ENCODE measurements at places on chromosomes 6 and 20.

GRCh38 chr20:1034415-1034789 lies 32.3 kb upstream of the RSPO4 start:
- DNase-seq = no peak

DNA sequence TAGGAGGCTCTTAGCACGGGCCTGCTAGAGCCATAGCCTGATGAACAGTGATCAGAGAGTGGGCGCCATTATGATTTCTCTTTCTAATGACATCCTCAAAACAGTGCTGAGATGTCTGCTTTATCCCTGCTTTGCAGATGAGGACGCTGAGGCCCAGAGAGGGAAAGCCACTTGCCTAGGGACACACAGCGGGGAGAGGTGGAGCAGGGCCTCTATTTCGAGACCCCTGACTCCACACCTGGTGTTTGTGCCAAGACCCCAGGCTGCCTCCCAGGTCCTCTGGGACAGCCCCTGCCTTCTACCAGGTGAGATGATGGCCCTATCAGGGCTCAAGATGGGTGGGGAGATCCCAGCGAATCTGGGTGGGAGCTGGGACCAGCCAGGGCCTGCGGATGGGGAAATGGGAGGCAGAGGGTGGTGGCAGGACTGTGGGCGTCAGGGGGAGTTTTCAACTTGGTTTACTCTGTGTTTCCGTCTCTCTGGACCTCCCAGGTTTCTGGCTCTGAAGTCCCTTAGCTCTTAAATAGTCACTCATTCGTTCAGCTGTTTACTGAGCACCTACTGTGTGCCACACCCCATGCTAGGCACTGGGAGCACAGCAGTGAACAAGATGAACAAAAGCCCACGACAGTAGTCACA lies 36.7 kb downstream of the SRC start:
- no peak for DNase-seq

- peak; percentile 13 for DNase-seq
Measured at GRCh38 chr20:52001999-52002666, 189.4 kb downstream of the ZFP64 start.

- no peak for DNase-seq
Measured at GRCh38 chr6:98836962-98837944, 2.9 kb downstream of the POU3F2 start.

DNA sequence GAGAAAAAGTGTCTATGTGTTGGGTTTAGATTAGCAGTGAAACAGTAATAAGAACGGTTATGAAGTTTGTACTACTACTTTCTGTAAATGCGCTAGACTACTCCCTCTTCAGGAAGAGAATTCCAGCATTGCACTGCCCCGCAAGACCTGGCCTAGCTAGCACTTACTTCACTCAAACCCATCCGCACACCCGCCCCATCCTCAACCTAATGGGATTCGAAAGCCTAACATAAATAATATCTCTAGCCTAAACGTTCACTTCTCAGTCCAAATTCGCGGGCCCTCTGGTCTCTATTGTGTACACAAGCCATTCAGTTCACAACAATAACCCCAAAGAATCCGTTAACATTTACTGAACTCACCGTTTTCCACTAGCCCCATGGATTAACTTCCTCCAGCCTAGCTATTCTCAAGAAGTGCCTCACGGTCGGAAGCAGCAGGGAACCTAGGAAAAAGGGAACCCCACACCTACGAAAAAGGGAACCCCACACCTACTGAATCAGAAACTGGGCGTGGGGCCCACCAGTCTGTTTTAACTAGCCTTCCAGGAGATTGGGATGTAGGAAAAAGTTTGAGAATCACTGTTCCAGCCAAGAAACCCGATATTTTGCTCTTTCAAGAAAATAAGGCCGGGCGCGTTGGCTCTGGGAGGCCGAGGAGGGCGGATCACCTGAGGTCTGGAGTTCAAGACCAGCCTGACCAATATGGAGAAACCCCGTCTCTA lies 45.4 kb upstream of the BTN3A2 start:
- no peak for DNase-seq

GRCh38 chr6:47525330-47526057 lies 47.9 kb downstream of the CD2AP start:
- DNase-seq = no peak

GRCh38 chr20:64265201-64265600 lies 9.7 kb downstream of the PCMTD2 start:
- DNase-seq = no peak

DNA sequence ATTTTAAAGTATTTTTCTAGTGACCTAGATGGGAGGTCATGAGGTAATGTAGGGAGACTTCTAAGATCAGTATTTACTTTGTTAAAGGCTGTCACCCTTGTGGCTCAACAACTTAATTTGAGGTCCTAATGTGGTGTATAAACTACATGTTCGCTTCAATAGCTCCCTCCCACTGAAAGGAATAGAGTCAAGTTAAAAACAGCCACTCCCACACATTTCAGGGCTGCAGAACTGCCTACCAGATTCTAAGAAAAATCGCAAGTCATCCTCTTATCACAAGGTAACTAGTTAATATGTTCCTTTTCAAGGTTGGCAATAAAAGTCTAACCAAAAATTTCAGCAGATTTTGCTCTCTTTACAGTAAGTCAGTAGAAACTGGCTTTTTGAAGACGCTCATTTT lies 15.1 kb downstream of the GSTA1 start:
- DNase-seq = no peak

- DNase-seq = peak; percentile 53
Measured at GRCh38 chr20:63942250-63942951, 13.8 kb downstream of the UCKL1 start.

- no peak for DNase-seq
Measured at GRCh38 chr6:106097411-106098231, 11.5 kb downstream of the PRDM1 start.

DNA sequence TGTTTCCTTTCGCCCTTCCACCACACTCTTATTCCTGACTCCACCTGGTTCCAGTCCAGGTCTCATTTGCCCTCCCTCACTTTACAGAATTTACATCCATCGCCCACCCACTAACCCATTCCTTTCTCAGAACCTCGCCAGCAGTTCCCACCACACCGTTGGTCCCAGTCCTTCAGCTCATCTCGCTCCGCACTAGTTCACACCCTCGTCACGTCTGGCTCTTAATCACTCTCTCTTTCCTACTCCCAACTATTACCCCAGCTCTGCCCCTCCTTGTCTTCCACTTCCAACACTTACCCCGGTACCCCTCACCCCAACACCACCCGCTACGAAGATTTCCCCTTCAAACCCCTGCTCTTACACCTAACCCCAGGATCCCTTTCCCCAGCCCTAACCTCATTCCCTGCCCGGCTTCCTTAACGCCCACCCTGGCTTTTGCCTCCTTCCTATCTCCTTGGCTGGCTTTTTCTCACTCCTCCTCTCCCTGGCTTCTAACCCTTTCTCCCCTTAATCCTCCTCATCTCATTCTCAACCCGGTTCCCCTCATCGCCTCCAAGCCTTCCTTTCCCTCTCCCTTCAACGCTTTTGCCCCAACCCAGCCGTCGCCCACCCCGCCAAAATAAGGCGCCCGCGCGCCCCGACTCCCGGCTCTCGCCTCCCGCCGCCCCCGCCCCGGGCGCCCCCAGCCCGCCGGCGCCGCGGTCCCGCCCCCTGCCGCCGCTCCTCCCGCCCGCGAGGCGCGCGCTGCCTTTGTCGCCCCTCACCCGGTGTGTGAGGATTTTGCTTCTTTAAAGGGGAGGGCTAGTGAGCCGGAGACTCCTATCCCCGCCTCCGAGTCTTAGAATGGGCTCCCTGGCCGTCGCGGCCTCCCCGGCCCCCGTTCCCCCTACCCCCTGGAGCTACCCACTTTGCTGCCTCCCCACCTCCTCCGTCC lies 542 bp downstream of the USP49 start:
- DNase-seq = peak; percentile 9

GRCh38 chr20:43977252-43977651 lies 62.6 kb downstream of the TOX2 start:
- DNase-seq = no peak

- no peak for DNase-seq
Measured at GRCh38 chr6:120606743-120607142, 727.5 kb downstream of the TBC1D32 start.

DNA sequence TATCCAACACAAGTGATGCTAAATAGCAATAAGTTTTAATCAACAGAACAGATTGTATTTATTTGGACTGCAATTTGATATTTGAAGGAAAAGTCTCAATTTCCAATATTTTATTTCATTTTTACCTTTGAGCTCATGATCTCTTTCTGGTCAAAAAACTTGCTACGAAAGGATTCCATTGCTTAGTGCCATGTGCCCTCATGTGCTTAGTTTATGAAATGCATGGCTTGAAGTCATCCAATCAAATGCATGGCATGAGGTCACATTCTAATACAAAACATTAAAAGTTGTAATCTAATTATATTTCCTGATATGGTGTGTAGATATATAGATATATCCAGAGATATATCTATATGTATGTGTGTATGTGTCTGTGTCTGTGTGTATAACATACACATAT lies 321.2 kb upstream of the ADGRB3 start:
- no peak for DNase-seq

GRCh38 chr20:43909720-43910119 lies 4.9 kb upstream of the TOX2 start:
- DNase-seq = no peak

DNA sequence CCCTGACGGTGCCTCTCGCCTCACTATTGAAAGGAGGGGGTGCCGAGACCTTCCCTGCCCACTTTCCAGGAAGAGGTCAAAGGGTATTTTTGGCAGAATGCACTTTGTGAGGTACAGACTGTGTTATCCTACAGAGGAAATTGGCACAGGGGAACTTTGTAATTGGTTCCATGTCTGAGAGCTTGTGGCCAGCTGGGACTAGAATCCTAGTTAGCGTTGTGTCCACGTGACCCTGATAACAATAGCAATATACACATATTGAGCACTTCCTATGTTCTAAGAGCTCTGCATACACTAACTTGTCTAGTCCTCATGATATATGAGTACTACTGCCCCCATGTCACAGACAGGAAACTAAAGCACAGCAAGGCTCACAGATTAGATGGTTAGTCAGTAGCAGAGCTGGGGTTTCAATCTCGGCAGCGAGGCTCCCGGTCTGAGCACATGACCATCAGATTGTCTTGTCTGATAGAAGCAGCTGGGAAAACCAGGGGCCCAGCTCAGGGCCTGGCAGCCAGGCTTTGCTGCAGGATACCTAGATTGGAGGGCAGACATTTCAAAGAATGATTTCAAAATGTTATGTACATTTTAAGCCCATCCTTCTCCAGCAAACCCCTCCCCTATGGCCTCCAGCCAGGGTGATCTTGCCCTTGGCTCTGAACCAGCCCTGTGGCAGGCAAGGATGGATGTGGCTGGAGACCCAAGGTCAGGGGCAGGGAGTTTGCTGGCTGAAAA lies 1.4 kb downstream of the MAPK13 start:
- no peak for DNase-seq

GRCh38 chr20:24983896-24984295 lies 8.7 kb downstream of the APMAP start:
- DNase-seq = no peak

DNA sequence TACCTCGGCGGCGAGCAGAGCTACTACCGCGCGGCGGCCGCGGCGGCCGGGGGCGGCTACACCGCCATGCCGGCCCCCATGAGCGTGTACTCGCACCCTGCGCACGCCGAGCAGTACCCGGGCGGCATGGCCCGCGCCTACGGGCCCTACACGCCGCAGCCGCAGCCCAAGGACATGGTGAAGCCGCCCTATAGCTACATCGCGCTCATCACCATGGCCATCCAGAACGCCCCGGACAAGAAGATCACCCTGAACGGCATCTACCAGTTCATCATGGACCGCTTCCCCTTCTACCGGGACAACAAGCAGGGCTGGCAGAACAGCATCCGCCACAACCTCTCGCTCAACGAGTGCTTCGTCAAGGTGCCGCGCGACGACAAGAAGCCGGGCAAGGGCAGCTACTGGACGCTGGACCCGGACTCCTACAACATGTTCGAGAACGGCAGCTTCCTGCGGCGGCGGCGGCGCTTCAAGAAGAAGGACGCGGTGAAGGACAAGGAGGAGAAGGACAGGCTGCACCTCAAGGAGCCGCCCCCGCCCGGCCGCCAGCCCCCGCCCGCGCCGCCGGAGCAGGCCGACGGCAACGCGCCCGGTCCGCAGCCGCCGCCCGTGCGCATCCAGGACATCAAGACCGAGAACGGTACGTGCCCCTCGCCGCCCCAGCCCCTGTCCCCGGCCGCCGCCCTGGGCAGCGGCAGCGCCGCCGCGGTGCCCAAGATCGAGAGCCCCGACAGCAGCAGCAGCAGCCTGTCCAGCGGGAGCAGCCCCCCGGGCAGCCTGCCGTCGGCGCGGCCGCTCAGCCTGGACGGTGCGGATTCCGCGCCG lies 994 bp downstream of the FOXC1 start:
- DNase-seq = peak; percentile 39

- DNase-seq = peak; percentile 64
Measured at GRCh38 chr6:13924146-13924948, 405 bp upstream of the RNF182 start.

DNA sequence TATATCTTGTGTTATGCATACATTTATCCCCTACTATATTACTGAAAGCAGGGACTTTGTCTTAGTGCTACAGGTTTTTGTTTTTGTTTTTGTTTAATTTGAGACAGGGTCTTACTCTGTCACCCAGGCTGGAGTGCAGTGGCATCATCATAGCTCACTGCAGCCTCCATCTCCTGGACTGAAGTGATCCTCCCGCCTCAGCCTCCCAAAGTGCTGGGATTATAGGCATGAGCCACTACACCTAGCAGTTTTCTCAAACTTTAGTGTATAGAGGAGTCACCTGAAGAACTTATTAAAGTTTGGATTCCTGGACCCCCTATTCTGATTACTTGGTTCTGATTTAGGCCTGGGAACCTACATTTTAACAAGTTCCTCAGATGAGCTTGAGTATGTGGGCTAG lies 51.9 kb downstream of the CBFA2T2 start:
- no peak for DNase-seq

DNA sequence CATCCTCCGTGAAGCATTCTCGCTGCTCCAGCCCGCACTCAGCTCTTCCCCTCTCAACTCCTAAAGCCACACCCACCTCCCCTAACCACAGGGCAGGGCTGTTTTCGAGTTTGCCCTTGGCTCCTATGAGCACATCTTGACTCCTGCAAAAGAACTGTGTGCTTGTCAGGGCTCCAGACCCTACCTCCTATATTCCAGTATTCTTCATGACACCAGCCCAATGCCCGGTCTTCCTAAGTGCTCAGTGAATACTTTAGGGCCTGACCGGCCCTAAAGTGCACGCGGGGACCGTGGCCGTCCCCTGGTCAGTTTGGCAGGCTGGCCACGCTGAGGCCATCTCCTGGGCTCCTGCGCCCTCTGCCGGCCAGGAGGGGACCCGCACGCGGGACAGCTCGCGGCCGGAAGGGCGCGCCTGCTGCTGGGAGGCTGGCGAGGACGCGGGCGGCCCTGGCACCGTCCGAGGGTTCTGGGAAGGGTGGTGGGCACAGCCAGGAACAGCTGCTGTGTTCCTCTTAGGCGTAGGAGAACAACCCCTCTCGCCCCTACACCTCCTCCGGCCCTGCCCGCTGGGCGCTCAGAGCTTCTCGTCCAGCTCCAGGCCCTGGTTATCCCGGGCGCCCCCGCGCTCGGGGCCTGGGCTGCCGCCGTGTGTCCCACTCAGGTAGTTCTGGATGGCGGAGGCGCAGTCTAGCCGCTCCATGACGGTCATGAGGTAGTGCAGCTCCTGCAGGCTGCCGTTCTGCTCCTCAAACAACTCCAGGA lies 11.0 kb downstream of the UNC5CL start:
- peak; percentile 93 for DNase-seq

Measured in endothelial cell (in vitro differentiated cells).